AG04450 (cell line): ENCODE measurements at places on chromosomes 6 and 20.

DNA sequence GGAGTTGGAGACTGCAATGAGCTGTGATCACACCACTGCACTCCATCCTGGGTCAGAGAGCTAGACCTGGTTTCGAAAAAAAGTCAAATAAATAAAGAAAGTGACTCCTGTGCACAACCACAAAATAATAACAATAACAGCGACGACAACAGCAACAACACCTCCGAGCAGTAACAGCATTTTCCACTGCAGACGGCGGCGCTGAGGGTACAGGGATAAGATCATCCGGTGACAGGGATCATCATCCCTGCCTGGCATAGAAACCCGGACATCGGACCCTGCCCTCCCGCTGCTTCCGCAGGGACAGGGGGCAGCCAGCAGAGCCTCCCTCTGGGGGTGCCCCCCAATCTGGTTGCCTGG lies 11.5 kb downstream of the SRXN1 start:
- no peak for DNase-seq

DNA sequence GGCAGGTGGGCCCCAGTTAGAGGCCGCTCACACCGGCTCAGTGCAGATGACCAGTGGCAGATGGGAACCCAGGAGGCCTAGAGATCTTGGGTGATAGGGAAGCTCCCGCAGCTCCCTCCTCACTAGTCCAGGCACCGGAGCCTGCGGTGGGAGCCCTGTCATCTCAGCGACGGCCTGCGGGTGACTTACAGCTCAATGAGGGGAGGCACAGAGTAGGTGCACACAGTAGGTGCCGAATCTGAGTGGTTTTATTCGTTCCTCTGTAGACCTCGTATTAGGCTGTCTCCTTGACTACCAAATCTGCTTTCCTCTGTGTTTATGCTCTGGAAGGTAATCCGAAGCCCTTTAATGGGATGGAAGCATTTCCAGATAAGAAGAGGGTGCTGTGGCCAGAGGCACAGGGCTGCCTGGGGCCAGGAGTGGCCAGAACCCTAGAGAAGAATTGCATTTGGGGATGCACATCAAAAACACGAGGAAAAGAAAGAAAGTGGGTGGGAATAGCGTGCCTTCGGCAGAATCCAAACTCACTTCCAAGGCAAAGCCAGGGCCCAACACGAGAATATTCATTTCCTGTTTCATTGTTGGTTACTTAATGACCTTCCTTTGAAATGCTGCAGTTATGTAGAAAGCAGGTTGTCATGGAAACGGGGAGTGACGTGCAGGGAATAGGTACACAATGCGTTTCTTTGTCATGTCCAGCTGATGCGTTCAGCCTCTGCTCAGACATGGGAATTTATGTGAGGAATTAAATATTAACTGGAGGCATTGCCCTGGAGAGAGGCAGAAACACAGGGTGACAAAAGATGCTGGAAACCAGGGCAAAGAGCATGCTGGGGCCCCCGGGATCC lies 24.7 kb downstream of the MYT1 start:
- no peak for DNase-seq

GRCh38 chr6:56999049-56999448 lies 44.1 kb downstream of the BEND6 start:
- DNase-seq: no peak

- DNase-seq: no peak
Observed at GRCh38 chr6:87636315-87636714, 46.4 kb downstream of the ORC3 start.

- no peak for DNase-seq
Observed at GRCh38 chr6:14728396-14729024, 517.4 kb upstream of the JARID2 start.

- peak; percentile 81 for DNase-seq
Observed at GRCh38 chr20:32685541-32686529, 12.1 kb upstream of the C20orf203 start.

GRCh38 chr6:315921-316752 lies 23.9 kb downstream of the DUSP22 start:
- DNase-seq: no peak

DNA sequence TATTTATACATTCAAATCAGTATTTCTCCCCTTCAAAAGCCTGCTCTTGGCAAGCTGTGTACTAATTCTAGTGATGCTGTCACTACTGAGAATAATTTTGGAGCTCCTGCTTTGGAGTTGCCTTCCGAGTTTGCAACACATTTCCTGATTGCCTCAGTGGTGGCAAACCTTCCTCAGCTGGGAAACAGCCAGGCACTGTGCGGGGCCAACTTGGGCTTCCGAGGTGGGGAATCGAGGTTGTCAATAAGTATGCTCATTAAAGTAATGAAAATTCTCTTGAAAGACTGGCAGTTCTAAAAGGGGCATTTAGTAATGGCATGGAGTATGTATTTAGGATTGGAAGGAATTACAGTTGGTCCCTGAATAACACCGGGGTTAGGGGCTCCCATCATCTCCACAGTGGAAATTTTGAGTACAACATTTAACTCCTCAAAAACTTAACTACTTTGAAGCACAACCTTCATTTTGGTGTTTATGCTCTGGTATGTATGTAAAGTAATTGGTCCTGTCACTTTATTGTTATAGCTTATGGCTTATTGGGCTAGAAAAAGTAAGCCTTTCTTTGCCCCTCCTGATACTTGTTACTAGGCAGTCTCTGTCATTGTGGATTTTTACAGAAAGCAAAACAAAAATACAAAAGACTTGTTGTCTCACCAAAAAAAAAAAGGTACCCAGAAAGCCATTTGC lies 2.7 kb downstream of the PAQR8 start:
- DNase-seq: no peak

DNA sequence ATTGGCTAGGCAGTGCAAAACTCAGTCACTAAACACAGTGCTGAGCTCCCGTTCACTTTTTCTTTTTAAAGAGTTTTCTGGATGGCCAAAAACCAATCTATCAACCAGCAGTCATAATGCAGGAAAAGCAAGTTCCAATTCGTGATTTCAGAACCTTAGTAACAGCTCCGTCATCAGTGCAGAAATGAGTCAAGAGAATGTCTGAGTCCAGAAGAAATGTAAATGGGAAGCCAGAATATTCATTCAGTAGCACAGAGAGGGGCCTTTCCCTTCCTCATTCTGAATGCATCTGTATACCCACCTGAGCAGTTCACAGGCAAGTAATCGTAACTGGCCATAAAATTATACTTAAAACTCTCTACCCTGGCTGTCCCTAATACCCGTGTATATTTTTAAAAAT lies 20.4 kb downstream of the HUS1B start:
- DNase-seq: no peak

GRCh38 chr6:148700741-148701311 lies 46.0 kb upstream of the UST start:
- peak; percentile 2 for DNase-seq

DNA sequence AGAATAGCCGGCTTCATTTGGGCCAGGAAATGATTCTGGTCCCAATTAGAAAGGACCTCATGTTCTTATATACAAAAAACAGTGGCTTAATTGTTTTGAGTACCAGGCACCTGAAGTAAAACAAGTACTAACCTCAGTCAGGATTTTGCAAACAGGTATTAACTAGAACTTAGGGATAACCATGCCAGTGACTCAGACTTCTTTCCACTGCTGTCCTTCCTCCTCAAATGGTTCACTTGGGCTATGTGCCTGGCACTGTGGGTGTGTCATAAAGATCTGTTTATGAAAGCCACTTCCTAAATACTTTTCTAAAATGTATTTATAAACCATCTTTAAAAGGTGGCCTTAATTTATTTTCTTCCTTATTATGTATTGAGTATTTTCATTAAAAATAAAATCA lies 10.7 kb downstream of the CLDN20 start:
- no peak for DNase-seq

GRCh38 chr6:158916617-158917016 lies 83.4 kb downstream of the RSPH3 start:
- no peak for DNase-seq

DNA sequence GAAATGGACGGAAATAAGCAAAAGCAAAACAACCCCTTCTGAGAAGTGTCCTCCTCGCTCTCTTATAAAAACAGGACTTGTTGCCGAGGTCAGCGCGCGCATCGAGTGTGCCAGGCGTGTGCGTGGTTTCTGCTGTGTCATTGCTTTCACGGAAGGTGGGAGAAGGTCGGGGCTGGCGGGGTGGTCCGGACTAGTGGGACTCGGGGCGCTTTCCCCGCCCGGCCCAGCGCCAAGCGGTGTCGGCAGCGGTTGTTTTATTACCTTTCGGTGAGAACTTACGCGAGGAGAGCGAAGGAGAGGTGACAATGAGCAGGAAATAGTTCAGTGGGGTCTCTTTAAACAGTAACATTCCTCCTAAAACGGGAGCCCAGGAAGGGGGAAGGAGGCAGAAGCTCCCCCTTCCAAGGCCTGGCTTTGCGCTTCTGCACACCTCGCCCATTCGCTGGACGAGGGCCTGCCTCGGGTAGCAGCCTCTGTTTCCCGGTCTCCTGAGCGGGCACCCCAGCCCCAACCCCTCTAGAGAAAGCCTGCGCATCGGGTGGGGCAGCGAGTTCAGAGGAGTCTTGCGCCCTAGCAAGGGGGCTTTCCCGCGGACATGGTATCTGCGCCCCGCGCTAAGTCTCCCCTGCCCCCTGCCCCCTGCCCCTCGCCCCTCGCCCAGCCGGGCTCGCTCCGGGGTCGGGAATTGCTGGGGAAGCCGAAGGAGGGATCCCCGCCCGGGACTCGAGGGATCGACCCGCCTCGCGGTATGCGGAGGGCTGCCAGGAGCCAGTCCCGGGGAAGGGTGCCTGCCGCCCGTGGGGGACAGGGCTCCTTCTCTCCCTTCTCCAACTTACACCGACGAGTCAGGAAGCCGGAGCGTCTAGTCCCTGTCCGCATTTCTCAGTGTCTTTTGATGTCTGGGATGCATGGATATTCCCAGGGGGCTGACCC lies 1.2 kb upstream of the TBXT start:
- no peak for DNase-seq

GRCh38 chr6:32947552-32948465 lies 5.1 kb downstream of the HLA-DMA start:
- no peak for DNase-seq

DNA sequence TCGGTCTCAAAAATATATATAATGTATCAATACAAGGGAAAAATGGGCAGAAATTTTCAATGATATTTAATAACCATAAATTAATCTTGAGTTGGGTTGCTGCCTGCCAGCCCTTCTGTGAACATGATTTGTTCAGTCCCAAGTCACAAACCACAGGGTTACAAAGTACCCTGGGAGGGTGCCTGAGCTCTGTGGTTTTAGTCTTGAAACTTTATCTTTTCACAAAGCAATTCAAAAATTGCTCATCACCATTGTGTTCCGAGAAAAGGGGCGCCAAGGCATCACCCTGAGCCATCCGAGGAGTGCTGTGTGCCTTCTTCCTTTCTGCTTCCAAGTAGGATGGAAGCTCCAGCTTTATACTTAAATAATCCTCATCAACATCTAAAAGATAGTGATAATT lies 141.6 kb upstream of the AKAP12 start:
- no peak for DNase-seq

GRCh38 chr20:38295811-38296210 lies 8.1 kb upstream of the BPI start:
- DNase-seq: no peak

DNA sequence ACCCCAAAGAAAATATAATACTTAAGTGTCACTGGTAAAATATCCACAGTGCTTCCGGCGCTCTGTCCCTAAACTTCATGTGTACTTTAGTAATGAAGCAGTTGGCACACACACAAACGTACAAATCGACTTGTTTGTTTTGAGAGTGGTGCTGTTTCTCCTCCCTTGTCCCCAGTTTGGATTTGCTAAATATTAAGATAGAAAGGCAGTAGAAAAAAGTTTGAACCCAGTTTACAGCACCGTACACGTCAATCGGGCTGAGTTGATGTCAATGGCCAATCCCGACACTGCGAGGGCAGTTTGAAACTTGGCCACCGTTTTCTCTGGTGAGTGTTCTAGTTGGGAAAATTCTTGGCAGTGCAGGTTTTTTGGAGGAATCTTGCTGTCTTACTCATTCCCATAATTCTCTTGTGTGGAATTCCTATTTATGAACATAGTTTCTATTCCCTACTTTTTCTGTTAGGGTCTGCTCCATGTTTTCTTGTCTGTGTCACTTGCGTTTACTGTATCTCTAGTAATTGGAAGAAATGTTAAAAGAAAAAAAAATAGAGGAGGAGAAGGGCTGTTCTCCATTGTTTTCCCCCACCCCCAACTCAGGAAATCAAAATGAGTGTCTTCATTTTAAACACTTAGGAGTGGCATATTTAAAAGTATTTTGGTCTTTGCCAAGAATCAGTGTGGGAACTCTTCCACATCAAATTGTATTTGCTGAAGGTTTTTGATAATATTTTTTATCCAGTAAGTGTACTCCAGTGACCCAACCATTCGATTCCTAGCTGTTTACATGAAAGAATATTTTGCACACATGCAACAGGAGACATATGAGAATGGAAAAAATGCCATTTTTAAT lies 72.3 kb downstream of the OR2B2 start:
- DNase-seq: no peak

GRCh38 chr20:61419501-61419900 lies 167.4 kb downstream of the CDH4 start:
- no peak for DNase-seq

DNA sequence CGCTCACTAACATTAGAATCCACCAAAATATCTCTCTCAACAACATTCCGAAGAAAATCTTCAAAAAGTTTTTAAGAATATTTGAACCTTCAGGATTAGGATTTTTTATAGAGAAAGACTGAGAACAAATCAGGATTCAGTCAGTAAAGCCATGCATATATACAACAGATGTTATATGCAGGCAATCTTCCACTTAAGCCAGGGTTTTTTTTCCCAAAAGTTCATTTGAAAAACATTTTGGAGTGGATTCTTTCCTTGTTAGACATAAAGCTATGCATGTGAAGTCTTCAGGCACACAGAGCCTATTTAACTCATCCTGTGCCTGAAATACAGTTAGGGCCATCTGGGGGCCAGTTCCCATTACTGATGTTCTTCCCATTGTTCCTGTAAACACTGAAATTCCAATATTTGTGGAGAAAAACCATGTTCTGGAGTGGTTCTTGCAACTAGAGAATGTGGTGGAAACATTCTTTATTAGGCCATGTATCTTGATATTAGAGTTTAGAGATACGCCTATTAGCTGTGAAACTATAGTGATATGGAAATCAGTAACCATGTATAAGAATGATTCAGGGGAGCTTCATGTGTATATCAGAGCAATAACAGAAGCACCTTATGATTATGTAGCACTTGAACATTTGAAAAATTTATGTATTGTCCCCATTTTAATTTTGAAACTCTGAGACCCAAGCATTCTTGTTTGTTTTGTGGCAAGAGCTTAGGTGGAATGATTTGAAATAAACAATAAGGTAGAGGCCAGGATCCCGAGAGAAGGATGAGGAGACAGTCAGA lies 61.7 kb downstream of the PLEKHG1 start:
- no peak for DNase-seq
